ENCODE measurements at places on chromosomes 16 and 17.

GRCh38 chr17:11578998-11579397 is 19.3 kb upstream of the DNAH9 start:
- DNase-seq, result no peak

- no peak for DNase-seq
Observed at GRCh38 chr17:66450008-66450851, 147.8 kb downstream of the PRKCA start.

DNA sequence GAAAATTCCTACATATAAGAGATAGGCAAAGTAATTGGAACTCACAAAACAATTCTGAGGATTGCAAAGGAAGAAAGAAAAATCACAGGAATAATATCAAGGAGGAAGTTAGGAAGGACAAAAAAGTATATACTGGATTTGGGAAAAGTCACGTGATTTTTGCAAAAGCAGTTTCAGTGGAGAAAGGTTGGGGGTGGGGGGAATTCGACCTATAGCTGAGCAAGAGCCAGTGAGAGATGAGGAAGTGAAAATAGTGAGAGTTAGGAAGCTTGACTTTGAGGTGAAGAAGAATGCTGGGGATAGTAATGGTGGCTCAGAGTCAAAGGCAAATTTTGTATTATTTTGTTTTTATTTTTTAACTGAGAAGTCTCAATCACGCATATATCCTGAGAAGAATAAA is 438.0 kb upstream of the PMFBP1 start:
- no peak for DNase-seq

GRCh38 chr17:38430316-38430715 is 2.1 kb downstream of the ARHGAP23 start:
- no peak for DNase-seq

DNA sequence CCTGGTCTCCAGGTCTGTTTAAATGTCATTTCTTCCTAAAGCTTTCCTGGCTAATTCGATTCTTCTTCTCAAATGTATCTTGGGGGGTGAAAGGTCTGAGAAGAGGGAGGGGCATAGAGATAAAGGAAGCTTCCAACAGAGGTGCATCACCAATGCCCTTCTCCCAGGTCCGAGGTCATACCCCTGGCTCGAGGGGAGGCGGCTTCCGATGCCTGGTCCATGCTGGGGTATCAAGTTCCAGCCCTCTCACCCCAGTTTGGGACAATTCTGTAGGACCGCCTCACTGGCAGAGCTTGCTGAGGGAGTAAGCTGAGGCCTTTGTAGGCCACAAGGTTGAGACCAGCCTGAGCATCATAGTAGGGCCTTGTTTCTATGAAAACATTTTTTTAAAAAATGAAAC is 10.3 kb upstream of the CEP20 start:
- DNase-seq, result no peak

All from NCI-H524 (cell line).